T-helper 2 cell (primary cell): ENCODE measurements at places on chromosomes 2 and 18.

DNA sequence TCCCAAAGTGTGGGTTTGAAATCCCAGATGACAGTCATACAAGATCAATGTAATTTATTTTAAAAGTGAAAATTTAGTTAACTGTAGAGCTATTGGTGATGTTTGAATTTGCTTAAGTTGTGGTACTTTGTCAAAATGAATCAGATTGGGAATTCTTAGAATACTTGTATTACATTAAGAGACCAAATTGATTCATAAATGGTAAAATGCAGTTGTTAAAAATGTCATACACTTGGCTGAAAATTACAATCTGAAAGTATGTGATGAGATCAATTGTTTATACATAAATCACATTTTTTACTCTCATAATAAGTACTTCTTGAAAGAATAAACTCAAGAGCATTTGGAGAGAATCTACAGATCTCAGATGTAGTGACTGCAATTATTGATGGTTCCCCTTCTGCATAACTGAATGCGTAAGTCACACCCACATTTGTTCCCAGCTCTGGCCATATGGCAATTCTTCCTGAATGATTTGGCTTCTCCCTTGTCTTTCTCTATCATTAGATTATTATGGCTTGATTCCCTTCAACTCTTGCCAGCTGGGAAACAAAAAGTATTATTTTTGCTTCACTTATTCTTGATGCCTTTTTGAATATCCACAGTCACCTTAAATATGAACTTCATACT, 558.5 kb downstream of the CPS1 start:
- no peak for DNase-seq

GRCh38 chr2:88307817-88308216, 137.7 kb downstream of the THNSL2 start:
- DNase-seq = no peak

DNA sequence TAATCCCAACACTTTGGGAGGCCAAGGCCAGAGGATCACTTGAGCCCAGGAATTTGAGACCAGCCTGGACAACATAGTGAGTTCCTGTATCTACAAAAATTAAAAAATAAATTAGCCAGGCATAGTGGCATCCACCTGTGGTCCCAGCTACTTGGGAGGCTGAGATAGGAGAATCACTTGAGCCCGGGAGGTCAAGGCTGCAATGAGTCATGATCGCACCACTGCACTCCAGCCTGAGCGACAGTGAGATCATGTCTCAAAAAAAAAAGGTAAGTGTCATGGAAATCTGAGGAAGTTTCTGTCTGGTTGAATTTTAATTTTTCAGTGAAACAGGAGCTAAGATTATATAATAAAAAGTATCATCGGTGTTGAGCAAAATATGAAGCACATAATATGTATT, 2.5 kb upstream of the C2orf15 start:
- no peak for DNase-seq

- no peak for DNase-seq
Measured at GRCh38 chr2:172372436-172372835, 55.0 kb upstream of the ITGA6 start.

- DNase-seq = no peak
Measured at GRCh38 chr2:30115981-30116285, 30.9 kb upstream of the YPEL5 start.

- no peak for DNase-seq
Measured at GRCh38 chr2:191930205-191930604, 83.3 kb upstream of the CAVIN2 start.
